T-helper 1 cell treated with Interleukin-12 subunit alpha and Interleukin-12 subunit beta and Interleukin-4 antibody, amounts not matched to agents 30 ng/mL and 1 ng/mL, for 36 hours (primary cell): ENCODE measurements at places on chromosomes 4 and X. TPM values are rescaled to one million over a fixed set of nuclear protein-coding genes. Genes with fewer than 3 reads are reported as not detected.

GAGE2A gene
- total RNA-seq = not detected in 2 replicates

TRIM75 gene
- total RNA-seq = not detected in 2 replicates

DCAF12L2 gene
- not detected in 2 replicates for total RNA-seq

FAM47E gene
- not detected in 2 replicates for total RNA-seq

NAA11 gene
- not detected in 2 replicates for total RNA-seq

LGI2 gene
- not detected in 2 replicates for total RNA-seq

FGF5 gene
- total RNA-seq = not detected in 2 replicates

SLC9B1 gene
- total RNA-seq = 0.93 and 1.1 TPM in 2 replicates

CXCR3 gene
- 163 and 166 TPM in 2 replicates for total RNA-seq

LRP2BP gene
- total RNA-seq = 0.39 and 0.59 TPM in 2 replicates

OTC gene
- total RNA-seq = not detected in 2 replicates

LAGE3 gene
- total RNA-seq = 56.8 and 58.6 TPM in 2 replicates

CRLF2 gene
- total RNA-seq = 7.6 and 9.8 TPM in 2 replicates

PNMA5 gene
- total RNA-seq = 0.34 and 0.37 TPM in 2 replicates

FANCB gene
- 9.9 and 11.2 TPM in 2 replicates for total RNA-seq

L1CAM gene
- 8.0 and 9.7 TPM in 2 replicates for total RNA-seq

RBM46 gene
- total RNA-seq = not detected in 2 replicates

CCNB3 gene
- total RNA-seq = 0.54 and 0.83 TPM in 2 replicates

EGF gene
- not detected in 2 replicates for total RNA-seq
